GM23338 (cell line): ENCODE measurements at places on chromosomes 5 and 9. TPM values are rescaled to one million over a fixed set of nuclear protein-coding genes. Genes with fewer than 3 reads are reported as not detected.

The ZNF608 gene
- total RNA-seq = 39.7 and 42.4 TPM in 2 replicates

The PCDHB16 gene
- total RNA-seq = 2.2 and 2.4 TPM in 2 replicates

The ASPN gene
- not detected in 2 replicates for total RNA-seq

DNA sequence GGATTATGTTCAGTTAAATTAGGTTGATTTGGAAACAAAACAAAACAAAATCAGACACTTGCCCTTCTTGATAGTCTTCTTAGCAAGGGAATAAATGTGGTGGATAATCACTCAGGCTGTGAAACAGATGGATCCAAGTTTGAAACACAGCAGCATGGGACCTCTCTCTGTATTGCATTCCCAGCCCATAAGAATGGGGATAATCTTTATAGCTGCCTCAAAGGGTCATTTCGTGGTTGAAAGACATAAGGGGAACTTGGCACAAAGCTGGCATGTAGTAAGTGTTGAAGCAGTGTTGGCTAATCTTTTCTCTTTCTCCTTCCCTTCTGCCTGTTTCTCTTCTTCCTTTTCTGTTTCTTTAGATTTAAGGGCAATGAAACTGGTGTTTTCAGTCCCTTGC is 333.9 kb upstream of the TLE4 start:
- no peaks in the 10 kb centered on the region for H3K36me3 ChIP-seq
- no peak overlapping the region for H3K27ac ChIP-seq
- no peak for DNase-seq
- peaks cover 22% of the 10 kb centered on the region for H3K4me1 ChIP-seq
- no peak overlapping the region for H3K4me3 ChIP-seq
- no peaks in the 10 kb centered on the region for H3K27me3 ChIP-seq

DNA sequence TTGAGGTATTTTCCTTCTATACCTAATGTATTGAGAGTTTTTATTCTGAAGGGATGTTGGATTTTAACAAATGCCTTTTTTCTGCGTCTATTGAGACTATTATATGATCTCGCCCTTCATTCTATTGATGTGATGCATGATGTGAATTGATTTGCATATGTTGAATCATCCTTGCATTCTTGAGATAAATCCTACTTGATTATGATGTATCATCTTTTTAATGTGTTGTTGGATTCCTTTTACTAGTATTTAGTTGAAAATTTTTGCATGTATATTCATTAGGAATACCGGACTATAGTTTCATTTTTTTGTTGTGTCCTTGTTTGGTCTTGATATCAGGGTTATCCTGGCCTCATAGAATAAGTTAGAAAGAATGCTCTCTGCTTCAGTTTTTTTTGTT is 169.7 kb downstream of the NPR3 start:
- no peaks in the 10 kb centered on the region for H3K4me1 ChIP-seq
- H3K27ac ChIP-seq = no peak overlapping the region
- H3K36me3 ChIP-seq = no peaks in the 10 kb centered on the region
- no peak for DNase-seq
- no peaks in the 10 kb centered on the region for H3K27me3 ChIP-seq

DNA sequence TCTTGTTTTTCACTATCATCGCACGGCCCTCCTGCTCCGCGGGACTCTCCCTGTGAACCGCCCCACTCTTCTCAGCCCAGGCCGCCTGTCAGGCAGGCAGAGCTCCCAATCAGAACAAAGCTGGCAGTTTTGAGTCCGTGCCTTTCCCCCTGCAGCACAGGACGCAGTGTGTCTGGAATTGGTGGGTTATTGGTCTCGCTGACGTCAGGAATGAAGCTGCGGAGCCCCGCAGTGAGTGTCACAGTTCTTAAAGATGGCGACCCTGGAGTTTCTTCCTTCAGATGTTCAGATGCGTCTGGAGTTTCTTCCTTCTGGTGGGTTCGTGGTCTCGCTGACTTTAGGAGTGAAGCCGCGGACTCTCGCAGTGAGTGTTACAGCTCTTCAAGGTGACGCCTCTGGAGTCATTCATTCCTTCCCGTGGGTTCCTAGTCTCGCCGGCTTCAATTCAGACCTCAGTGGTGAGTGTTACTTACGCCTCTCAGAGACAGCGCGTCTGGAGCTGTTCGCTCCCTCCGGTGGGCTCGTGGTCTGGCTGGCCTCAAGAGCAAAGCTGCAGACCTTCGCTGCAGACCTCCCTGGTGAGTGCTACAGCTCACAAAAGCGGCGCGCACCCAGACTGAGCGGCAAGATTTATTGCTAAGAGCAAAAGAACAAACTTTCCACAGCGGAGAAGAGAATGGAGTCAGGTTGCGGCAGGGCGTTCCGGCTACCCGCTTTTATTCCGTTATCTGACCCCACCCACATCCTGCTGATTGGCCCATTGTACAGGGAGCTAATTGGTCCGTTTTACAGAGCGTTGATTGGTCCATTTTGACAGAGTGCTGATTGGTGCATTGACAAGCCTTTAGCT is 7.4 kb downstream of the ZDHHC11B start:
- no peaks in the 10 kb centered on the region for H3K27me3 ChIP-seq
- no peak overlapping the region for H3K27ac ChIP-seq
- H3K4me3 ChIP-seq = no peak overlapping the region
- H3K4me1 ChIP-seq = no peaks in the 10 kb centered on the region

DNA sequence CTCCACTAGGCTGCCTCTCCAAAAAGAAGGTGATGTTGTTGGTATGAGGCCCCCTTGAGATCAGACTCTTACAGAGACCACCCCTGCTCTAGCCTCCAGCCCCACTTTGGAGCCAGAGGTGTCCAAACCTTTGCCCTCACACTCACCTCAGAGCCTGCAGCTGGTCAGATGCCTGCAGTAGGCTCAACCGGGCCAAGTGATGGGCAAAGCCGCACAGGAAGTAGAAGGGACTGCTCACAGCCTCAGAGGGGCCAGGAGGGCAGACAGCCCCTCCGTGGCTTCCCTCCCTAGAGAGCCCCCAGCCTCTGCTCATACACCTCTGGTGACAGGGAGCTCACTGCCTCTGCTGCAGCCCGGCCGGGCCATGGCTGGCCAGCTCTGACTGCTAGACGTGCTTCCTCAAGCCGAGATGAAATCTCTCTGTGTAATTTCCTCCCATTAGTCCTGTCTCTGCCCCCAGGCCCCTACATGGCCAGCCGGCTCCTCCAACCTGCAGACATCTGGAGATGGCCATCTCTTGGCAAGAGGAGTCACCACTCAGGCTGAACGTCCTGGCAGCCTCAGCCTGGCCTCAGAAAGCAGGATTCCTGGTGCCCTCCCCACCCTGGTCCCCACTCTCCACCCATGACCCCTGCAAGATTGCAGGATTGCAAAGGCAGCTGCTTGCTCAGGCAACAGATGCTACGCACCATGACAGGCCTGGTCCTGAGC is 7.3 kb upstream of the TCF7 start:
- H3K4me3 ChIP-seq = no peak overlapping the region
- peaks cover 19% of the 10 kb centered on the region for H3K27me3 ChIP-seq
- no peak for DNase-seq
- H3K36me3 ChIP-seq = no peaks in the 10 kb centered on the region

GRCh38 chr5:38554861-38555260 is 1.6 kb downstream of the LIFR start:
- peaks cover 25% of the 10 kb centered on the region for H3K4me1 ChIP-seq
- H3K27ac ChIP-seq = no peak overlapping the region
- H3K27me3 ChIP-seq = no peaks in the 10 kb centered on the region
- H3K4me3 ChIP-seq = peak overlapping the region; percentile 85

DNA sequence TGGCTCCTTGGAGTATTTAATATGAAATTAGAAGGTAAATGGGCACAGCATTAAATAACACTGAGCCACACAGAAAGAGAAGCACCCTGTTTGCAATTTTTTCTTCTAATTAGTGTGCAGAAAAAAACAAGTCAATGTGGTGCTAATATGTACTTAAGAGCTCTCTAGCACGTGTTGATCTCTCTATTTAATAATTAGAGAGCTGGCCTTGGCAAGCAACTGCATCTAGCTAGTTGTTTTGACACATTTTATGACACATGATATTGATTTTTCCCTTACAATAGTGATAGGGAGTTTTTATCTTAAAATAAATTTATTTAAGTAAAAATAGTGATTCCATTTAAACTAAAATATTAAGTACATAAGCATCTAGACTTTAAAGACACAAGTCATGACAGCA is 54.5 kb upstream of the NUDT12 start:
- no peaks in the 10 kb centered on the region for H3K36me3 ChIP-seq
- H3K4me3 ChIP-seq = no peak overlapping the region
- no peak overlapping the region for H3K27ac ChIP-seq
- peaks cover 14% of the 10 kb centered on the region for H3K4me1 ChIP-seq
- no peaks in the 10 kb centered on the region for H3K27me3 ChIP-seq

DNA sequence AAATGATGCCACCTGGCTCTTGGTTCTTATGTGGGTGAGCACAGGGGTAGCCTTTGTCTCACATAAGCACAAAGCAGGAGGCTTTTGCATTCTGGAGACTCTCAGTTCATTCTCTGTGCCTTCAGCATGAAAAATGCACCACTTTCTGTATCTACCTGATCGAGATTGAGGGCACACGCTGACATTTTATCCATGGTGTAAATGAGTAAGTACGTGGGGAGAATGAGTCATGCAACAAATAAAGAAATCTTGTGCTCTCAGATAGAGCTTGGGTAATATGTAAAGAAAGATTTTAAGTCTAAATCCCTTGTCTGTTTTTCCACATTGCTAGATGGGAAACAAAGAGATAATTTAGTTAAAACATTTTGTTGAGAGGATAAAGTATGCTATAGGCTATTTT is 607.2 kb upstream of the WWC1 start:
- no peak overlapping the region for H3K27ac ChIP-seq
- H3K27me3 ChIP-seq = no peaks in the 10 kb centered on the region
- DNase-seq = no peak
- no peaks in the 10 kb centered on the region for H3K4me1 ChIP-seq

DNA sequence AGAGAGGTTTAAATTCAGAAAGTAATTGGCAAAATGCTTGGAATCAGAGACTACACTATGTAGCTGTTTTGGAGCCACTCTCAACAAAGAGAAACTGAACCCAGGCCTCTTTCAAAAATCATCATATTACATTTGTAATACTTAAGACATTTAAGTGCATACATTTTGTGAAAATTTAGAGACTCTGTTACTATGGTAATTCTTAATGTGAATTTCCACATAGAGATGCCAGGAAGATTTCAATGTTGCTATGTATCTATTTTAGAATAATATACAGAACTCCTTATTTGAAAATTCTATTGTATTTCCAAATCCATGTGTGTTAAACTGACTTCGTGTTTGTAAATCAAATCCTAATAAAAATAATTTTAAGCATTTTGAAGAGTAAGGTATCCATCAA is 1260.9 kb upstream of the C9orf72 start:
- H3K36me3 ChIP-seq = no peaks in the 10 kb centered on the region
- H3K4me3 ChIP-seq = no peak overlapping the region
- no peak for DNase-seq
- no peak overlapping the region for H3K27ac ChIP-seq
- no peaks in the 10 kb centered on the region for H3K4me1 ChIP-seq

GRCh38 chr5:69418554-69418953 is 3.6 kb downstream of the MARVELD2 start:
- no peak for DNase-seq
- H3K4me1 ChIP-seq = peaks cover 11% of the 10 kb centered on the region
- no peak overlapping the region for H3K4me3 ChIP-seq
- H3K36me3 ChIP-seq = peaks cover 6% of the 10 kb centered on the region; the same call in 1 of the 2 replicates

- DNase-seq = no peak
- H3K27me3 ChIP-seq = no peaks in the 10 kb centered on the region
- peaks cover 12% of the 10 kb centered on the region for H3K4me1 ChIP-seq
- H3K36me3 ChIP-seq = no peaks in the 10 kb centered on the region
- H3K27ac ChIP-seq = no peak overlapping the region
Measured at GRCh38 chr5:115084246-115084793, 85.4 kb downstream of the TRIM36 start.

- H3K27ac ChIP-seq = no peak overlapping the region
- H3K4me1 ChIP-seq = peaks cover 7% of the 10 kb centered on the region; the same call in 1 of the 2 replicates
- no peak for DNase-seq
- H3K27me3 ChIP-seq = no peaks in the 10 kb centered on the region
Measured at GRCh38 chr5:78588507-78588906, 60.1 kb downstream of the LHFPL2 start.

GRCh38 chr5:170648541-170648940 is 135.0 kb upstream of the GABRP start:
- DNase-seq = no peak
- no peak overlapping the region for H3K27ac ChIP-seq
- no peaks in the 10 kb centered on the region; the same call in 1 of the 2 replicates for H3K36me3 ChIP-seq
- H3K27me3 ChIP-seq = no peaks in the 10 kb centered on the region

DNA sequence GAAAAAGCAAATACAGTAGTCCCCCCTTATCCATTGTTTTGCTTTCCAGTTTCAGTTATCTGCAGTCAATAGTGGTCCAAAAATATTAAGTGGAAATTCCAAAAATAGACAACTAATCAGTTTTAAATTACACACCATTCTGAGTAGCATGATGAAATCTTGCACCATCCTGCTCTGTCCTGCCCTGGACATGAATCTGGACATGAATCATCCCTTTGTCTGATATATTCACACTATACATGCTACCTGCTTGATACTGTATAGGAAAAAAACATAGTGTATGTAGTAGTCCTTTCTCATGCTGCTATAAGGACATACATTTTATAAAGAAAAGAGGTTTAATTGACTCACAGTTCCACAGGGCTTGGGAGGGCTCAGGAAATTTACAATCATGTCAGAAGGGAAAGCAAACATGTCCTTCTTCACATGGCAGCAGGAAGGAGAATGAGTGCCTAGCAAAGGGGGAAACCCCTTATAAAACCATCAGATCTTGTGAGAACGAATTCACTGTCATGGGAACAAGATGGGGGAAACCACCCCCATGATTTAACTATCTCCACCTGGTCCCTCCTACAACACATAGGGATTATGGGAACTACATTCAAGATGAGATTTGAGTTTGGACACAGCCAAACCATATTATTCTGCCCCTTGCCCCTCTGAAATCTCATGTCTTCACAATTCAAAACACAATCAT is 153.9 kb downstream of the ARRDC3 start:
- H3K27me3 ChIP-seq = no peaks in the 10 kb centered on the region
- no peaks in the 10 kb centered on the region for H3K4me1 ChIP-seq
- DNase-seq = no peak

GRCh38 chr9:82518868-82519267 is 530.3 kb downstream of the SPATA31D1 start:
- H3K4me1 ChIP-seq = no peaks in the 10 kb centered on the region
- no peak overlapping the region for H3K4me3 ChIP-seq
- no peaks in the 10 kb centered on the region for H3K27me3 ChIP-seq
- DNase-seq = no peak
